ENCODE measurements at places on chromosomes 7 and 10.

DNA sequence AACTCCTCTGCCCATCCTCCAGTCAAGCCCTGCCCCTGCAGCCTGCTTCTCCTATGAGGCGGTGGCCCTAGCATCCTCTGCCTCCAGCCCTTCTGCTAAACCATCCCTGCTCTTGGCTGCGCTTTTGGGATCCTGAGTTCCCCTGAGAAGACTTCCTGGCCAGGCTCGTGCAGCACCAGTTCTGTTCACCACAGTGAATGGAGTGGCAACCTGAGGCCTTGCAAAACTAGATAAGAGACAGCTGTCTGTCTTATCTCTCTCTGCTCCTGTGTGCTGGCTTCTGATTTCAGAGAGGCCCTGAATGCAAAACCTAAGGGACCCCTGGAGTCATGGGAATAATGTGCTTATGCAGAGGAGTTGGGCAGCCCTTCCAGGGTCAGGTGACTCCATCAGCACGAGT is 119.2 kb downstream of the TMEM178B start:
- DNase-seq = no peak

DNA sequence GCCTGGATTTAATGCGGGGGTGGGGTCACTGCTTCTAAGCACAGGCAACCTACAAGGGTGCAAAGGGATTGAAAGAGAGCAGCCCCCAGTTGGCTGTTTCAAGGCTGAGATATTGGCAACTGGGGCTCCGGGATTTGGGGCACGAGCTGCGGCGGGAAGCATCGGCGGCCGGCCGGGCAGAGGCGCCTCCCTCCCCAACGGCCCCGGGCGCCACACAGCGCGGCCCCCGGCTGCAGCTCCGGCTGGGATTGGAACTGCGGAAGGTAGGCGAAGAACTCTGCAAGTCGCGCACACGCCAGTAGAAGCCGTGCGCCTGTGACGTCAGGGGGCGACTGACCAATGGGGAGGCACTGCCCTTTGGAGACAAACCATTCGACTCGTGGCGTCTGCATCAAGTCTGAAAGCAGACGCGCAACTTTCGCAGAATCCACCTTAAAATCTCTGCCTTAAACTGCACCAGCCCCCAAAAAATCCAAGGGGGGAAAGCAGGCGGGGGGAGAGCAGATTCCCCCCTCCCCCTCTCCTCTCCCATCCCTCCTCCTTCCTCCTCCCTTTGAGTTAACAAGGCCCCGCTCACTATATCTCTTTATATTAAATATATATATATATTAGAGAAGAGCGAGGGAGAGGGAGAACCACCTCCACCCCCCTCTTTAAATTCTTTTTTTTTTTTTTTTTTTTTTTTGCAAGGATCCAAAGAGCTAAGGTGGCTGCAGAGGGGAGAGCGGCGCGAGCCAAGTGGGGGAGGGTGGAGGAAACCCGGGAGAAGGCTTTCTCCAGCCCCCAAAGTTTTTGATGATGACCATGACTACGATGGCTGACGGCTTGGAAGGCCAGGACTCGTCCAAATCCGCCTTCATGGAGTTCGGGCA is at the start of gene DLX6:
Gene DLX6 (plus strand): TSS at position 371 of the 872 bp plus-strand sequence. CDS start 425 bp downstream, at position 796.
- DNase-seq = no peak

- no peak for DNase-seq
Measured at GRCh38 chr7:10237306-10237705, 736.4 kb upstream of the PHF14 start.

GRCh38 chr7:30977896-30978564 is 14.3 kb downstream of the GHRHR start:
- no peak for DNase-seq

GRCh38 chr10:26571655-26572054 is 125.8 kb upstream of the PDSS1 start:
- DNase-seq = no peak

Data from CD4-positive, alpha-beta T cell treated with Interleukin-6 at 100 ng/mL for 8 hours (primary cell).